ENCODE measurements at places on chromosomes 1 and 21. TPM values are rescaled to one million over a fixed set of nuclear protein-coding genes. Genes with fewer than 3 reads are reported as not detected.
A peak's percentile ranks its signal among the peaks of the same experiment; 100 is the strongest.

The C1orf87 gene
- 0.27 TPM for polyA plus RNA-seq

The MYBPH gene
- polyA plus RNA-seq: 0.08 TPM

DNA sequence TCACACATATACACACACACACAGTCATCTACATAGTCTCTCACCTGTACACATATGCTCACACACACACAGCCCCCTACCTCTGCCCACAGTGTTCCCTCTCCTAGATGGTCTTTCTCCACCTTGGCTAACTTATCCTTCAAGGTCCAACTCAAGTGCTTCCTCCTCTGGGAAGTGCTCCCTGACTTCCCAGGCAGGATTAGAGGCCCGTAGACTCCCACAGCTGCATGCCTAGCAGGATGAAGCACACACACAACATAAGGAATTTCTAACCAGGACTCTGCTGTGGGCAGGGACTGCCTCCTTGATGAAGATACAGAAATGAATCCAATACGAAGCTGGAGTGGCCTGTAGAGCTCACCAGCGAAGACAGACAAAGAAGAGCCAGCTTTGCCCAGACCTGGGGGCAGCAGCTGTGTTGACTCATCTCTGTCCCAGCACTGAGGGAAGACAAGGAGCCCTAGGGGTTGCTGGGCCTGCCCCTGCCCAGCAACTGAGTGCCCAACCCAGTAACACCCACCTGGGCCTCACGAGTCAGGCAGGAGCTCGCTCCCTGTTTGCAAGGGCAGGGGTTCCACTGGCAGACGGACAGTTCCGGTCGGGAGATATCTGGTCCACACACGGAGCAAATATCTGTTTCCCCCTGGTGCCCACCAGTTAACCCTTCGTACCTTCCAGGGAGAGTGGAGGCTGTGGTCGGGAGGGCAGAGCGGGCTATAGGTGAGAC is 100.8 kb downstream of the DMRTB1 start:
- no peak for DNase-seq

DNA sequence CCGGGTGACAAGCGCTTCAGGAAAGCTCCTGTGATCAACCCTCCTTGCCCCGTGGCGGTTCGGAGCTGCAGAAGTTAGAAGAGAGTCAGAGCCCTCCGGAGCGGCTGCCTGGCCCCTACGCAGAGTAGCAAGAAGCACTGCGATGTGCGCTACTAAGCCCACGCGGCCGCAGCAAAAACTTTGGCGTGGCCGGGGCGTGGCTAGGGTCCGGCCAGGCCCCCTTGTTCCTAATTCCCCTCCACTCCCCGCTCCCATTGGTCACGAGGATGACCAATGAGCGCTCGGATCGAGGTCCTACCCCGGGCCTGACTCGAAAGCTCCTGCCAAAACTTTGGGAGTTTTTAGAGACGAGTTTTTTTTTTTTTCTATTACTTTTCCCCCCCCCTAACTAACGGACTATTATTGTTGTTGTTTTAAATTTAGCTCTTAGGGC is at the start of gene HLX:
TSS of gene HLX (plus strand) at position 368 of the 433 bp plus-strand sequence. CDS start 415 bp downstream, outside the sequence.
- no peak for DNase-seq

The NGF gene
- 2.1 TPM for polyA plus RNA-seq

DNA sequence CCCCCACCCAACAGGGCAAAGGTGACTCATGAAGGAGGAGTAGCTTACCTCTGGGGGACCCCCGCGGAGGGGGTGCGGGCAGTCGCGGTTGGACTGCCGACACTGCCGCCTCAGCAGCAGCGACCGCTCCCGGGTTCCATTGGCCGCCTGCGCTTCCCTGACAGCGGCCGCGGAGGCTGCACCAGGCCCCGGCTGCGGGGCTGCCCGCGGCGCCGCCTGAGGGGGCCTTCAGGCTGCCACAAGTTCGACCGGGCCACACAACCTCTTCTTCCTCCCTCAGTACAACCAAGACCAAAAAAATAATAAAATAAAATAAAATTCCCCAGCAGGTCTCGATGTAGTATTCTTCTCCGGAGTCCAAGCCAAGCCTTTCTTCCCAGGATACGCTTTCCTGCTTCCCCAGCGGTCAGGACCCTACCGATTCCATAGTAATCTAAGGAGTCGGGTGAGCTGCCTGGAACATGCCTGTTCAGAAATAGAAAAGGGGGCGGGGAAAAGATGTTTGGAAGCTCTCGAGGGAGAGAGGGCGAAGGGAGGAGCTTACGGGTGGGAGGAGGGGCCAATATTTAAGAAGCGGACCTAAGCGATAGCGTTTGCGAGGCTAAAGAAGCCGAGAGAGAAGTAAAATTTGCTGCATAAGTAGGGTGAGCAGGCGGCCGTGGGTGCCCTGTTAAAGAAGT is at the start of gene PI4KB:
TSS of gene PI4KB (minus strand) at position 194 of the 680 bp plus-strand sequence. CDS start 10,935 bp downstream, outside the sequence.
- DNase-seq: peak; percentile 99

DNA sequence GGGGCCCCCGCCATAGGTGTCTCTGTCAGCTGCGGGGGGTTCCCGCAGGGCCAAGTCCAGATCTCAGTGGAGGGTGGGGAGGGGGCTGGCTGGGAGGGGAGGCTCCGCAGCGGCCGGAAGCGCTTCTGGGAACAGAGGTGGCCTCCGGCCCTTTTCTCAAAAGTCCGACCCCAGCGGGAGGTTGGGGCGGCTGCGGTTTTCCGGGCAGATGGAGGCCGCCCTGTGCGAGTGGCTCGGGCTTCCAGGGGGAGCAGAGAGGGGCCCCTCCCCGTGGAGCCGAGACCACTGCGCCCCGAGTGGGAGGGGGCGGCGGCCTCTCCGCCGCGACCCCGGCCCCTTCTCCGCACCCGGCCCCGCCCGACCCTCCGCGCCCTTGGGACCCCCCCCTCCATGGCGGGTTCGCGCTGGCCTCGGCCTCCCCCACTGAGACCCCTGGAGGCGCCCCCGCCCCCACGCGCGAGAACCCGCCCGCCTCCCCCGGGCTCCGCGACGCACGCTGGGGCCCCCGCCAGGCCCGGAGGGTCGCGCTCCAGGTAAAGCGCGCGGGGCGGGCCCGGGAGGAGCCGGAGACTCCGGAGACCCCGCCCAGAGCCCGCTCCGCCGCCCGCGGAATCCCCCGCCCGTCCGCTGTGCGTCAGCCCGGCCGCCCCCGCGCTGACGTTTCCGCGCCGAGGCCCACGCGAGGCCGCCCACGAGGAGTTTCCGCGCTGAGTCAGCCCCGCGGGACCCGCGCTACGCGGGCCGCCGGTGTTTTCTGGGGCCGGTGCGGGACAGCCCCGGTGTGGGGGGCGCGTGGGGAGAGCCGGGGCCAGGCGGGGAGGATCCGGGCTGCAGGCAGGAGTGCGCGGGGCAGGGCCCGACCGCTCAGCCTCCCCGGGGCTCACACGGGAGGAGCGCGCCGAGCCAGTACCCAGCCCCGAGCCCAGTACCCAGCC is 5.2 kb downstream of the TNFRSF18 start:
- DNase-seq: no peak

The SHCBP1L gene
- 0.40 TPM for polyA plus RNA-seq

DNA sequence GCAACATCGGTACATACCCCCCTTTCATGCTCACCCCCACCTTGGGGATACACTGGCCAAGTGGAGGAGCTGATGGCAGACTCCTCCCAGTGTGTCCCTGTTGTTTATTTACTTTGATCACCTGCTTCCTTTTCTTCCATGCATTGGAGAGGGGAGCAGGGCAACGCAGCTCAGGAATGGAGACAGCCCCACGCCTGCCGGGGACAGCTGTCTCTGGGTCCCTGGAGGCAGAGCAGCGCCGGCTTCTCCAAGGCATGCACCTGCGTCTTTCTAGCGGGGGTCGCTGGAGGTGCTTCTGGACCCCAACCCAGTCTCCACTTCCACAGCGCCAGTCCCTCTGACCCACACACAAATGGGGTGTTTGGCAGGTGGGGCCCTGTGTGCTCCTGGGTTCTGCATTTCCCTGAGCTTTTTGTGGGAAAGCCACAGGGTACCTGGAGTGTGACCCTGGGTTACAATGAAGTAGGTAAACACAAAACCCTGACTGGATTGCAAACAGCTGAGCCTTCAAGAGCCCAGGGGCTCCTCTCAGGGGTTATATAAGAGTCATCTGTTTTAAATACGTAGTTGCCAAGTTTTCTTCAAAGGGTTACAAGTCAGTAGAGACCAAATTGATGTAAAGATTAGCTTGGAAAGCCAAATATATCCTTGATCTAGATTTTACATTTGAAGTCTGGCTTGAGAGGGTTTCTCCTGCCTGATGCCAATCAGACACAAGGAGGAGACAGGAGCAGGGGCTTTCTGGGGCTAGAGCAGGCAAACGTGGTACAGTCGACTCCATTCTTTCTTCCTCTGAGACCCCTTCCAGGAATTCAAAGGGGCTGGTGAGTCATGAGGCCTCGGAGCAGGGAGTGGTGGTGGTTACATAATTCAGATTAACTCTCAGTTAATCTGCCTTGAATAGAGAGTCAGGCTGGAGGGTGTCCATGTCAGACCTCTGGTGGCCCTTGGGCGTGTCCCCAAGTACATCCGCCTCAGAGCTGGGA is 4.5 kb downstream of the AJAP1 start:
- no peak for DNase-seq

The REN gene
- polyA plus RNA-seq: 197 TPM

GRCh38 chr1:11860587-11860986 is 1.8 kb upstream of the NPPB start:
- DNase-seq: no peak

DNA sequence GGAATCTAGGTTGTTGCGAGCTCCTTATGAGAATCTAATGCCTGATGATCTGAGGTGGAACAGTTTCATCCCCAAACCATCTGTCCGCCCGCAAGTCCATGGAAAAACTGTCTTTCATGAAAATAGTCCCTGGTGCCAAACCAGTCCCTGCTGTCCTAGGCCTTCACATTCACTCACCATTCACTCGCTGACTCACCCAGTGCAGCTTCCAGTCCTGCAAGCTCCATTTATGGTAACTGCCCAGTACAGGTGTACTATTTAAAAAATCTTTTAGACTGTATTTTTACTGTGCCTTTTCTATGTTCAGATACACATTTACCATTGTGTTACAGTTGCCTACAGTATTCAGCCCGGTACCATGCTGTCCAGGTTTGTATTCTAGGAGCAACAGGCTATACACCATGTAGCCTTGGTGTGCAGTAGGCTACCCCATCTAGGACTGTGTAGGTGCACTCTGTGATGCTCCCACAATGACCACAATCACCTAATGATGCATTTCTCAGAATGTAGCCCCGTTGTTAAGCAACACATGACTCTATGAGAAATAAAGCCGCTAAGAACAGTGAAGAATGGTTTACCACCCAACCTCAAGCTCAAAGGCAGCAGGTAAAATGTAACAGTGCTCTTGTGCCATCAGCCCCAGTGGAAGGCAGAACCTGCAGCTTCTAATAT is 2.4 kb downstream of the ECHDC2 start:
- no peak for DNase-seq

The NEXN gene
- polyA plus RNA-seq: 12.9 TPM

GRCh38 chr1:172143384-172144055 is 277.0 kb upstream of the C1orf105 start:
- DNase-seq: no peak

DNA sequence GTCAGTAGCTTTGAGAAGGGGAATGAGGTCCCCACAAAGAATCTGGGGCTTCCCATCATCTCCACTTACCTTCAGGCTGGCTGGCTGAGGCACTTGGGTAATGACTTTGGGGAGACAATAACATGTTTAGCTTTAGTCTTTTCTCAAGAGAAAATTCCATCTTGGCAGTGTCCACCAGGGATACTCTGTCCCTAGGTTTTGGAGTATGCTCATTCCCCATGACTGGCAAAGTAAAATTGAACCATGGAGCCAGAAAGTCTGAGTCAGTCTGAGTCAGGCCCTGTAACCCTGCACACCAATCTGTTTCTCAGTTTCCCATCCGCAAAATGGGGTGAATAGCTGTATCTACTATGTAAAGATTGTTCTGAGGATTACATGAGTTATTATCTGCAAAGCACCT is 28.2 kb downstream of the RUNX1 start:
- no peak for DNase-seq

The PDC gene
- polyA plus RNA-seq: not detected

- no peak for DNase-seq
These were observed 46.6 kb downstream of the RRAGC start for GRCh38 chr1:38812981-38813380.

DNA sequence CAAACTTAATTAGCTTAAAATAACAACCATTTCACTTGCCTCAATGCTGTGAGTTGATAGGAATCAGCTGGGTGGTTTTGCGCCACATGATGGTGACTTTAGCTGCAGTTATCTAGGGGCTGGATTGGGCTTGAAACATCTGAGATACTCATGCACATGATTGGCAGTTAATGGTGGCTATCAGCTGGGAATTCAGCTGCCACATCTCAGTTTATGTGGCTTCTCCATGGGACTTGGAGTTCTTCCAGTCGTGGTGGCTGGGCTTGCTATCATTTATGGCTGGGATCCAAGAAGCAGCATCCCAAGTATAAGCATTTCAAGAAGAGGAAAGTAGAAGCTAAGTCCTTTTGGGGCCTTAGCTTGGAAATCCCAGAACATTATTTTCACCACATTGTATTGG is 36.4 kb downstream of the PDC start:
- DNase-seq: no peak

The TMEM82 gene
- polyA plus RNA-seq: 3.3 TPM

The WLS gene
- 163 TPM for polyA plus RNA-seq

The LRRC38 gene
- polyA plus RNA-seq: not detected

DNA sequence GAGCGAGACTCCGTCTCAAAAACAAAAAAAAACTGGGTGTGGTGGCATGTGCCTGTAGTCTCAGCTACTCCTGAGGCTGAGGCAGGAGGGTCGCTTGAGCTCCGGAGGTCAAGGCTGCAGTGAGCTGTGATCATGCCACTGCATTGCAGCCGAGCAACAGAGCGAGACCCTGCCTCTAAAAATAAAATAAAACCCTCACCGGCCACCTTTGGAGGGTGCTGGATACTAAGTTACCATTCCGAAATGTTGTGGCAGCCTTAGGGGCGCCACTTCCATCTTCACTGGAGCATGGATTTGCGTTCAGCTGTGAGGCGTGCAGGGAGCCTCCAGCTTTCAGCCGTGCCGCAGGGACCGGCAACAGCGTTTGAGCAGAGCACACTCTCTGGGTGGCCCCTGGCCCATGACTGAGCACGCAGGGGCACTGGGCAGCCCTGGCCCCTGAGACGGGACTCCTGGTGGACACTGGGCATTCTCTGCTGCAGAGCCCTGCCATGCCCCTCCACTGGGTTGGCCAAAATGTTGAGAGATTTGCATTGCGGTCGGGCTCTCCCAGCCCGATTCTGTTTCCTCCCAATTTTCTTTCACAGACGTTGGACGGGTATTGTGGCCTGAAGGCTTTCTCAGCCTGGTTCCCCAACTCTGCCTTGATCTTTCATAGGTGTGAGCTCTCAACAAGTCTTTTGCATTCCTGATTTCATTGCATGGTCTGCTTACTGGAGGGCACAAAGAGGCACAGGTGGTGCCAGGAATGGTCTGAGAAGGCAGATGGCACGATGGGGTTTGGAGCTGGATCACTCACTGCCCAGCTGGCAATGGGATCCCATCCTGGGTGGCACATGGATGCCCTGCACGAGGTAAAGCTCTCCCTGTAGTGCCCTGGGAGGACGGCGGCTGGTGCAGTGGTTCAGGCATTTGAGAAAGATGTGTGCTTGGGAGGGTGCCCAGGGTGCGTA is 5.8 kb upstream of the CFAP74 start:
- no peak for DNase-seq

GRCh38 chr1:245007852-245008251 is 143.5 kb upstream of the HNRNPU start:
- DNase-seq: no peak

DNA sequence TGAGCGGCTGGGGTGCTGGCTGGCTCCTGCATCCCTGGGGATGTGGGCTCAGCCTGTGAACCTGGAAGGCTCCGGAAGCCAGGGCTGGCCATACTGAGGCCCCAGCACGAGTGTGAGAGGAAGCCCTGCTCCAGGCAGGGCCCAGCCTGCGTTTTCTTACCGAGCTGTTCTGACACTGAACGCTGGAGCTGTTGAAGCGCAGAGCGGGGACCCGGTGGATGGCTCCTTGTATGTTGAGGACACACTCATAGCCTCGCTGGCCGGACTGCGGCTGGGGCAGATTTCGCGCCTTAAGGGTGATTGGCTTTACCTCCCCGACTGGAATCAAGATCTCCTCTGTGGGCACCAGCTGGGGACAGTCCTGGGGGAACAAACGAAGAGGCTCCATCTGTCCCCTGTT is 160.0 kb downstream of the PLXNA2 start:
- DNase-seq: no peak

Data from right renal cortex interstitium (tissue), 3 donors.